Kidney (tissue), 22 donors: ENCODE measurements at places on chromosomes 7 and 10. TPM values are rescaled to one million over a fixed set of nuclear protein-coding genes. Genes with fewer than 3 reads are reported as not detected.

ADCYAP1R1 gene
- total RNA-seq = not detected

IQCE gene
- 27.8 TPM for total RNA-seq

LZTS2 gene
- 54.7 TPM for total RNA-seq

SPDYE5 gene
- total RNA-seq = not detected

LIPJ gene
- not detected for total RNA-seq

AGR3 gene
- 20.3 TPM for total RNA-seq

ZWINT gene
- total RNA-seq = 4.9 TPM

TAC1 gene
- 2.0 TPM for total RNA-seq

CC2D2B gene
- 2.5 TPM for total RNA-seq

NEUROG3 gene
- not detected for total RNA-seq

RBM33 gene
- 78.7 TPM for total RNA-seq

PKD2L1 gene
- not detected for total RNA-seq

CYP2C19 gene
- total RNA-seq = 0.28 TPM

TSPAN14 gene
- 183 TPM for total RNA-seq

PTPN12 gene
- total RNA-seq = 83.1 TPM

CHST3 gene
- total RNA-seq = 31.5 TPM

CAV2 gene
- total RNA-seq = 50.8 TPM

ELAPOR2 gene
- total RNA-seq = 9.0 TPM

KIAA1549 gene
- 10.1 TPM for total RNA-seq

CFAP46 gene
- 8.3 TPM for total RNA-seq

PCGF5 gene
- total RNA-seq = 49.1 TPM

PANK1 gene
- 5.4 TPM for total RNA-seq

ADAMTS14 gene
- 0.47 TPM for total RNA-seq

NPFFR1 gene
- total RNA-seq = 0.09 TPM

ACTR3C gene
- 31.6 TPM for total RNA-seq

PRKG1 gene
- 14.8 TPM for total RNA-seq

PAPOLB gene
- 0.06 TPM for total RNA-seq

CLRN3 gene
- total RNA-seq = 9.4 TPM

CNTNAP2 gene
- total RNA-seq = 0.13 TPM

DPYSL4 gene
- total RNA-seq = 0.60 TPM

LIPF gene
- total RNA-seq = not detected

HERPUD2 gene
- 28.9 TPM for total RNA-seq

FAM180A gene
- total RNA-seq = 1.7 TPM
